Suppressor macrophage treated with lipopolysaccharide for 1 hour (primary cell): ENCODE measurements at places on chromosomes 1 and 21.
A peak's percentile ranks its signal among the peaks of the same experiment; 100 is the strongest.

GRCh38 chr1:196651079-196651478 is 764 bp upstream of the CFH start:
- DNase-seq = no peak

- no peak for DNase-seq
Observed at GRCh38 chr1:119964673-119965363, 68.5 kb upstream of the ADAM30 start.

DNA sequence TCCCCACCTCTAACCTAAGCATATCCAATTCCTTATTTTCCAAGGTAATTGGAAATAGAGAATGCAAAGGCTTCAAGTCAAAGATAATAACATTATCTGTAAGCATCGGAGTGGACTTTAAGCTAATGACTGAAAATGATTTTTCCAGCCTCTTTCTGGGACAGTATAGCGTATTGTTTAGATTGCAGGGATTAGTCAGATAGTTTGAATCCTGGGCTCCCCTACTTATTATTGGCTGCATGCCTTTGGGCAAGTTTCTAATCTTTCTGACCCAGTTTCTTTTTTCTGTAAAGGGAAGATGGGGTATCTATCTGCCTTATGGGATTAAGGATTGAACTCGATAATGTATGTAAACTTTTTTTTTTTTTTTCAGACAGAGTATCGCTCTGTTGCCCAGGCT is 1.5 kb upstream of the CDC20 start:
- no peak for DNase-seq

DNA sequence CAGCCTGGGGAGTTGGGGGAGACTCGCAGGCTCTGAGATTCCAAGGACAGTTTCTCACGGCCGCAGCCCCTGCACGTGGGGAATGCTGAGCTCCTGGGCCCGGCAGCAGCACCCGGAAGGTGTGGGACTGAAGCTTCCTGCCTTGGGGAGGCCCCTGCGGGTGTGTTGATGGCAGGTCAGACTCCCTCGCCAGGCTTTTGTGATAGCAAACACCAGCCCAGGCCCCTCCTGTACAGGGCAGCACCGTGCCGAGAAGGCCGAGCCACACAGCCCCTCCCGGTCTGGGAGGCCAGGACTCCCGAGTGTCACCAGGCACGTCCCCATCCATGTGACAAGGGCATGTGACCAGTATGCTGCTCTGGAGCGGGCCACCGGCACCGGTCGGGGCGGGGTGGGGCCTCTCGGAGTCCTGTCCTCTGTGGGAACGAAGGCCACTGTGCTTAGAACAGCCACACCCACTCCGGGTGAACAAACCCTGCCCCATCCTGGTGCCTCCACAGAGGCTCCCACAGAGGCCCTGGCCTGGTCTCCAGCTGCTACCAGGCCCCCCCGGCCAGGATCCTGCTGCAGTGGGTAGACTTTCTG is 31.1 kb upstream of the ARHGEF16 start:
- no peak for DNase-seq

GRCh38 chr1:165408518-165408917 is 36.4 kb downstream of the RXRG start:
- DNase-seq = peak; percentile 73

GRCh38 chr1:63777286-63777685 is 3.5 kb downstream of the ROR1 start:
- DNase-seq = no peak

DNA sequence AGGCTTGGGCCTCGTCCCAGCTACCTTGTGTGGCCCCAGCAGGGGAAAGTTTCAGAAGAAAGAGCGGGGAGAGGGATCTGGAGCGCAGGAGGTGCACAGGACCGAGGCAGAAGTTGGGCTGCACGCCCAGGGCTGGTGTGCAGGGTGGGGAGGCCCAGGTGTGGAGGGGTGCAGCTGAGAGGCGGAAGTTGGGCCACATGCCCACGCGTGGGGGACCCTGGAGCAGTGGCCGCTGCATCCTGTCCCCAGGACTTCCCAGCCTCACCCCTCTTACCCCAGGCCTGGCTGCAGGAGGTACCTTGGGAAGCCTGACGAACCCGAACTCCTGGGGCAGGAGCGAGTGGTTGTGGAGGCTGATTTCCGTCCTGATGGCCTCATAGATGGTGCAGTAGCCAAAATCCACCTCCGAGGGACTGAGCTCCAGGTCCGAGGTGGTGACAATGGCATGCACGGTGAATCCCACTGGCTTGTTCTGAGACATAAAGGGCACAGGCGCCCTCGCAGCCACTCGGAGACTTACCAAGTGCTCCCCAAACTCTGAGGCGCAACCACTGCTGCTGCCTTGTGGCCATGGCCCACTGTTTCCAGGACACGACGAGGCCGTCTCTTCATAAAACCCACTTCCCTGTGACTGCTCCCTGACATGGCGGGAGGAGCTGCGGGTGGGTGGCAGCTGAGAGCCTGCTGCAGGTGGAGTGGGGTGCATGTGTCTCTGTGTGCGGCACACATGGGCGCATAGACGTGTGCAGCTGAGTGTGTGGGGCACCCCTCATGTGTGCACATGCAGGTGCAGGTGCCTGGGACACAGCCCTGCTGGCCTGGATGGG is 20.4 kb upstream of the TMEM52 start:
- no peak for DNase-seq

DNA sequence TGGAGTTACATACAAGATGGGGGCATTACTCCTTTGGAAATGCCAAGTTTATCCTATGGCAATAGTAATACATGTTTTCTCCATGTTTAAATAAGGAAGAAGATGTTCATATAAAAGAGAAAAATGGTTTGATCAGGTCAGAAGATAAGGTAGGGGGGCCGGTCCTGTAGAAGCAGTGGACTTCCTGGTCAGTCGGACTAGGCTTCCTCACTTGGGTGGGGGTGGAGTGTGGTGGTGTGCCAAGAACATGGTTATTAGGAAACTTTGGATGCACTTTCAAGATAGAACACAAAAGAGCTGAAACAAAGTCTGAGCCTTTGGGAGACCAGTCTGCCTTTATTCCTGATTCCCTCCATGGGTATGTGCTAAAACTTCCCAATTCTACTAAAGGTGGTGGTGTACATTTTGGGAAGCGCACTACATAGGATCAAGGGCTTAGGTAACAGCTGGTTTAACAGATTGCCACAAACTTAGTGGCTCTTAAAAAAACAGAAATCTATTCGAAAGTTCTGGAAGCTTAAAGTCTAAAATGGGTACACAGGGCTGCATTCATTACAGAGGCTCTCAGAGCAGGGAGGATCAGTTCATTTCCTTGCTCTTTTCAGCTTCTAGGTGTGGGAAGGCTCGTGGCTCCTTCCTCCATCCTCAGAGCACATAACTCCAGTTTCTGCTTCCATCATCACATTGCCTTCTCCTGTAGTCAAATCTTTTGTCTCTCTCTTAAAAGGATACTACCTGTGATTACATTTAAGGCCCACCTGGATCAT is 64.6 kb downstream of the KDM1A start:
- no peak for DNase-seq

DNA sequence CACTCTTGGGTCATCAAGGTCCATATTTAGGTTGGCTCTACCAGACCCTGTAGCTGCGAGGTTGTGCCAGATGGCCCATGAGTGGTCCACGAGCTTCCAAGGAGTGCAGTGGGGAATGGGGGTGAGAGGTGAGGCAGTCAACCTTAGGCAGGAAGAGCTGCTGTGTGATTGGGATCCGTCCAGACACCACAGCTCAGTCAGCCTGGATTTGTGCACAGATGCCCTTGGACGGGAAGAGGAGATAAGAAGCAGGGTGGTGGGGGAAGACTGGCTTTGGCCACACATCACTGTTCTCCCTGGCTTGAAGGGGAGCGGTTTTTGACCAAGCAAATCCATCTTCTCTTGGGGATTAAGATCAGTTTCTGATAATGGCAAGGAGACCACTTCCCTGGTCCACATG is 130.6 kb downstream of the IGSF21 start:
- no peak for DNase-seq

DNA sequence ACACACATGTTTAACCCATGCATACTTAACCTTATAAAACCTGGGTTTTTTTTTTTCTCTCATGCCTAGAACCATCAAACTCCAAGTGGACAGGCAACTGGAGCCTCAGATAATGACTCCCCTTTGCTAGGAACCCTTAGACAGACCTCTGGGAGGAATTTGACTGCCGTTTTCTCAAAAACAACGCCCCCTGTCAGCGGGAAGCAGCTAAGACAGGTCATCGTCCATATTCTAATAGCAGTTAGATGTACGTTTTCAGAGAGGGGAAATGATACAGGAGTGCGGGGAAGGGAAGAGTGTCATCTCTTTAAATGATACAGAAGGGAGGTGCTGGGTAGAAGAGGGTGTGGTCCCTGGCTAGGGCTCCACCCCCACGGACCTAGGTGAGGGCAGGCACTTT is 34.7 kb downstream of the LRRC3 start:
- no peak for DNase-seq

DNA sequence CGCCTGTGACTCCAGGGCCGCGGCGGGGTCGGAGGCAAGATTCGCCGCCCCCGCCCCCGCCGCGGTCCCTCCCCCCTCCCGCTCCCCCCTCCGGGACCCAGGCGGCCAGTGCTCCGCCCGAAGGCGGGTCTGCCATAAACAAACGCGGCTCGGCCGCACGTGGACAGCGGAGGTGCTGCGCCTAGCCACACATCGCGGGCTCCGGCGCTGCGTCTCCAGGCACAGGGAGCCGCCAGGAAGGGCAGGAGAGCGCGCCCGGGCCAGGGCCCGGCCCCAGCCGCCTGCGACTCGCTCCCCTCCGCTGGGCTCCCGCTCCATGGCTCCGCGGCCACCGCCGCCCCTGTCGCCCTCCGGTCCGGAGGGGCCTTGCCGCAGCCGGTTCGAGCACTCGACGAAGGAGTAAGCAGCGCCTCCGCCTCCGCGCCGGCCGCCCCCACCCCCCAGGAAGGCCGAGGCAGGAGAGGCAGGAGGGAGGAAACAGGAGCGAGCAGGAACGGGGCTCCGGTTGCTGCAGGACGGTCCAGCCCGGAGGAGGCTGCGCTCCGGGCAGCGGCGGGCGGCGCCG is at the start of gene SIM2:
Gene SIM2 (plus strand): TSS at position 135 of the 565 bp plus-strand sequence. CDS start 632 bp downstream, outside the sequence.
- DNase-seq = no peak

- no peak for DNase-seq
Observed at GRCh38 chr1:1600861-1601563, 1.1 kb upstream of the FNDC10 start.

DNA sequence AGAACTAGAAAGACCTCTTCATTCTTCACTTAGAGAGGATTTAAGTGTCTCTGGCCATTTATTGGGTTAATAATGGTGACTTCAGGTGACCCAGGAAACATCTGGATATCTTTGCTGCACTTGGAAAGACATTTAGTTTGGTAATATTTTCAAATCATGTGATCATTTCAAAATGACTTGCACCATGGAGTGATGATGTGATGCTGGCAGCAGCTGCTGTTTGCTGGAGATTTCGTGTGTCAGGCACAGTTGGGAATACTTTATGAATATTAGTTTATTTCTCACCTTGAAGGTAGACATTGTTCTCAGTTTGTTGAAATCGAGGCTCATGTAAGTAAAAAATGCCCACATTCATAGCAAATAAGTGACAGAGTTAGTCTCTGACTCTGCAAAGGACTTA is 236.0 kb downstream of the DISC1 start:
- DNase-seq = no peak

GRCh38 chr1:223179786-223180185 is 36.7 kb upstream of the TLR5 start:
- peak; percentile 77 for DNase-seq

- DNase-seq = no peak
Observed at GRCh38 chr1:28982198-28982597, 67.8 kb downstream of the EPB41 start.

GRCh38 chr1:68495968-68496679 is 758 bp downstream of the DEPDC1 start:
- DNase-seq = peak; percentile 22

GRCh38 chr1:200874694-200875093 is 1.9 kb downstream of the GPR25 start:
- no peak for DNase-seq

GRCh38 chr1:23810818-23811540 is 10.4 kb upstream of the GALE start:
- peak; percentile 86 for DNase-seq

DNA sequence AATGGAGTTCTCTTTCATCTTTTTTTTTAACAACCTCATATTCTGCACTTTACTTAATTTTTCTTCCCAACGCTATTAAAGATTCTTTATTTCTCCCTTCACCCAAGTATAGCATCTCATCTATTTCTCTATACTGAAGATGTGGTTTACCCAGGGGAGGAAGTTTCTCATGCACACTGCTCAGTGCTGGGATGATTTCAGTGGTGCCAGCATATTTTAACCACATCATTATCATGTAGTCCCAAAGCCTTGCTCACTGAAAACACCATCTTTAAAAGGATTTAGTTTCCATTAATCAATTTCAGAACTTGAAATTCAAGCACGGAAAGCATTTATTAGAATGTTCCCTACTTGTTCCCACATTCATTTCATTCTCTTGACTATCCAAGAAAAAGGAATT is 725.7 kb downstream of the USP25 start:
- DNase-seq = no peak

GRCh38 chr1:47434051-47434842 is 3.6 kb upstream of the FOXD2 start:
- DNase-seq = peak; percentile 55

- no peak for DNase-seq
Observed at GRCh38 chr1:236604905-236605806, 840 bp upstream of the HEATR1 start.

DNA sequence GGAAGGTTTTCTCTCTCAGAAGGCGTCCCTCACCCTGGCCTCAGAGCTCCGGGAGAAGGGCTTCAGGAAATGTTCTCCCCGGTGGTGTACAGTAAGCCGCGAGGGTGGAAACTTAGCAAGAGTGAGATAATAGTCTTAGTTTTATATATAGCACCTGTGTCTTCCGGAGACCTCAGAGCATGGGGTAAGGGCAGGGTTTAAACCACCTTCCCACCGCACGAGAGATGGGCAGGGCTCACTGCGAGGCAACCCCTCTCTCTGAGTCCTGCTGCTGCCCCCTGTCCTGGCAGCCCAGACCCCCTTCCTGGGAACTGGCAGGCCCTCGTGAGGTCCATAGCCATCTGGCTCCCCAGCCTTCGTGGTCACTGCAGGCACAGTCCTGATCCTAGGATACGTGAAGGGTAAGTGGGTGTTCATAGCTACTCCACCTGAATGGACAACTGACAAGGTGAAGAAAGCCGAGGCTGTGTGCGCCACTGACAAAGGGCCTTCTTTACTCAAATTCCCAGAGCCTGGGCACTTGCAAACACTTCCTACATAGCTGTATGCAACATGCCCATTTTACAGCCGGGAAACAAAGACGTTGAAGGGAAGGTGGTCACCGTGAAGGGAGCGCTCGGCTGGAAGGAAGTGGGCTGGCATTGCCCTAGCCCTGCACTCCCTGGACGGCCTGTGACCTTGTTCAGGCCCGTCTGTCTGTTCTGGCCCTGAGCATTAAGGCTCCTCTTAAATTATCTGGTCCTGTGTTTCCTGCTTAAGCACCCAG is 26.9 kb downstream of the ITPKB start:
- no peak for DNase-seq
